T-cell (primary cell): ENCODE measurements at places on chromosomes 7 and 10.

DNA sequence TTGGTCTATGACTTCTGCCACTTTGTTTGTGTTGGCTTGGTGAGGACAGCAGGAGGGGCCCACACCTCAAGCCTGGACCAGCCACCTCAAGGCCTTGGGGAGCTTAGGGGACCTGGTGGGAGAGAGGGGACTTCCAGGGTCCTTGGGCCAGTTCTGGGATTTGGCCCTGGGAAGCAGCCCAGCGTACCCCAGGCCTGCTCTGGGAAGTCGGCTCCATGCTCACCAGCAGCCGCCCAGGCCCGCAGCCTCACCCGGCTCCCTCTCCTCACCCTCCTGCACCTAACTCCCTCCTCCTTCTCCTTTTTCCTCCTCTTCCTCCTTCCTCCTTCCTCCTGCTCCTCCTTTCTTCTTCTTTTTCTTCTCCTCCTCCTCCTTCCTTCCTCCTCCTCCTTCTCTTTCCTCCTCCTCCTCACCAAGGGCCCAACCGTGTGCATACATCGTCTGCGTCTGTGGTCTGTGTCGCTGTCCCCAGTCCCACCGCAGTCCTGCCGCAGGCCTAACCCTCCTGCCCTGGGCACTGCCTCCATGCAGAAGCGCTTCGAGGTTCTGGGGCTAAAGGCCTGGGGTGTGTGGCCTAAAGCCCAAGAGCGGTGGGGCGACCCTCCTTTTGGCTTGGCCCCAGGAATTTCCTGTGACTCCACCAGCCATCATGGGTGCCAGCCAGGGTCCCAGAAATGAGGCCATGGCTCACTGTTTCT is 5.3 kb downstream of the EN2 start:
- H3K4me1 ChIP-seq: peaks cover 40% of the 10 kb centered on the region
- H3K27me3 ChIP-seq: peaks cover 23% of the 10 kb centered on the region
- H3K36me3 ChIP-seq: no peaks in the 10 kb centered on the region
- H3K27ac ChIP-seq: no peak overlapping the region

GRCh38 chr10:33150889-33151288 is 183.6 kb downstream of the NRP1 start:
- peak overlapping the region; percentile 85 for H3K27ac ChIP-seq
- no peak overlapping the region for H3K4me3 ChIP-seq
- no peak for DNase-seq
- H3K36me3 ChIP-seq: no peaks in the 10 kb centered on the region

GRCh38 chr10:88793712-88794299 is 8.7 kb upstream of the LIPM start:
- DNase-seq: no peak
- no peaks in the 10 kb centered on the region for H3K27me3 ChIP-seq
- no peak overlapping the region for H3K27ac ChIP-seq

- H3K4me1 ChIP-seq: no peaks in the 10 kb centered on the region
- H3K27ac ChIP-seq: no peak overlapping the region
- no peak overlapping the region for H3K4me3 ChIP-seq
- no peaks in the 10 kb centered on the region for H3K36me3 ChIP-seq
- no peak for DNase-seq
Measured at GRCh38 chr7:29371472-29371871, 176.9 kb downstream of the CHN2 start.

- H3K4me3 ChIP-seq: no peak overlapping the region
- DNase-seq: no peak
- no peak overlapping the region for H3K27ac ChIP-seq
- peaks cover 3% of the 10 kb centered on the region for H3K4me1 ChIP-seq
Measured at GRCh38 chr7:157462419-157462771, 125.6 kb downstream of the DNAJB6 start.

DNA sequence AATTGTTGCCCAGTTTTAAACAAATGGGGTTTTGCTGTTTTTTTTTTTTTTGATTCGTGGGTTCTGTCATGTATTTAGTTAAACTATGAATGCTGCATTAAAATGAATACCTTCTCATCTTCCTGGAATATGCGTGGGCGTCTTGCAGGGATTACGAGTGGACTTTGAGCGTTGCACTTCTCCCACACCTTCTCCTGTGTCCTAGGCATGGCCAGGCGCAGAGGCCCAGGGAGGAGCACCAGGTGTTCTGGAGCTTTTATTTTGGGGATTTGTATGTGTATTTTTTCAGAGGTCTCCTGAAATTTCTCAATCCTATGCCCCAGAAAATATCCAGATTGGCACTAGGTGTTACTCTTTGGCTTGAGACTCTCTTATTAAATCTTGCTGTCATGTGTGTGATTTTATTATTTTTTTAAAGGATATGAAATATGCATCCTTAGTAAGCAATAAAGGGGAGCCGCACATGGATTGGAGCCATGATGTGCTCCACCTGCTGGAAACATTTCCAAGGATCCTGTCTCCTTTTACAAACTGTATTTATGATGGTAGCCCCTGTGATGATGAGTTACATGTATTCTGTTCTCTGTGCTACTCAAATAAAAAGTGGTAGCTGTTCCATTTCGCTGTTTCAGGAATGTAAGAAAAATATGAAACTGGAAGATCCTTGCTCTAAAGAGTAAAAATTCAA is 482.2 kb upstream of the KLF6 start:
- H3K36me3 ChIP-seq: no peaks in the 10 kb centered on the region
- no peaks in the 10 kb centered on the region for H3K27me3 ChIP-seq
- no peak for DNase-seq
- H3K4me1 ChIP-seq: no peaks in the 10 kb centered on the region

DNA sequence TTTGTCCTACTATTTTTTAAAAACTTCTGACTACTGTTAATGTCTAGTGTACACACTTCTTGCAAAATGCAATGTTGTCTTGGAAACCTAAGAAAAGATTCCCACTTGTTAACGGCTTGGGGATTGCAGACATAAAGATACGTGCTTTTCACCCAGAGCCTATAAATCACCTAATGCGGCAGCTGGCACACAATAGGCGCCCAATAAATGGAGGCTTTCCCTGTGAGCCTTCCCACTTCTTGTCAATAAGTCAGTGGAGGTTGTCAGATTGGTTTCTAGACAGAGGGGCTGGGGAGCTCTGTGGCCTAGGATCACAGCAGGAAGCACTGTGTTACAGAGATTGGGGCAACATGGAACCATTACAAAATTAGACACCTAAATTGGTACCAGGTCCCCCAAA is 74.7 kb downstream of the VSTM4 start:
- H3K36me3 ChIP-seq: no peaks in the 10 kb centered on the region
- H3K4me1 ChIP-seq: no peaks in the 10 kb centered on the region
- peaks cover 4% of the 10 kb centered on the region for H3K27me3 ChIP-seq
